ENCODE measurements at places on chromosomes 7 and 10.

GRCh38 chr7:97982647-97983046 lies 7.3 kb downstream of the OCM2 start:
- DNase-seq, result no peak

DNA sequence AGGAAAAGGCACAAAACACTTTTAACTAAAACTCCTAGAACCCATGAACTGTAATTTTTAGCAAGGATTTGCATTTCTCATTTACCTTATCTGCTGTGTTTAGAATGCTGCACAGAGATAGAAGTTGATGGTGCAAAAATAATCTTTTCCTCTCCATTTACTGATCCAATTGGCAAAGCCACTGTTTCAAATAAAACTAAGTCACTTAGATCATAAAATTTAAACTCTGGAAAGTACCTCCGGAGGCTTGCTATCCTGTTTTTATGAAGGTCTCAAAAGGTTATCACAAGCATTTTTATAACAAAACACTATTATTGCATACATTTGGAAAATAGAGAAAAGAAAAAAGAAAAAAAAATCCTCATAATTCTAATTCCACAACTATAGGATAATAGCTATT lies 7.6 kb downstream of the CPA2 start:
- DNase-seq, result no peak

DNA sequence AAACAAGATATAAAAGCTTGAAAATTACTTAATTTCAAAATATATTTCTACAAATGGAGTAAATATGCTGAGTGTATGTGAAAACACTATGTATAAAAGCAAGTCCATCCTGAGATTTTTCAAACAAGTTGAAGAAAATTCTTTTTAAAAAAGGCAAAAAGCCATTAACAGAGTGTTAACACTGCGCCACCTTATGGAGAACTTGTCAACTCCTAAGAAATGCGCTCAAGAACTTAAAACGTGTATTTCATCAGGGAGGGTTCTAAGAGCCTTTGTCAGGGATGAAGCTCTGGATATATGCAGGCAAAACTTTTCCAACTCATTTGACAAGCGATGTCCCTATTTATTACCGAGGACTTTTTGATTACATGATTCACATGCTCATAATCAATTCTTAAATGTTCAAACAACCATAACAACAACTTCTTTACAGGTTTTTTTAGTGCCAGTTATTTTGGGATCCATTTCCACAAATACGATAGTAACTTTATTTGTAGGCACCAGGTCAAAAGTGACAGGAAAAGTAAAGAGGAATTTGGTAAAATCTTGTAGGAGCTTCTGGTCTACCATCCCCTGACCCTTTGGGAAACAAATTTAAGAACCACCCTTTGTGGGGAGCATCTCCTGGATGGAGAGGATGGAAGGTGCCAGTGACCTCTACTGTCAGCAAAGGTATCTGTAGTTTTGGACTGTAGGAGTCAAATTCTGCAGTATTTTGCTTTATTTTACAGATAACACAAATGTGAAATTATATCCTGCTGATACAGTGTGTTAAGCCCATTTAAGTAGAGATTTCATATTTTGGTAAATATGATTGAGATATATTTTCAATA lies 23.2 kb downstream of the CALCR start:
- peak; percentile 56 for DNase-seq

- DNase-seq, result no peak
These were observed 666.8 kb downstream of the PARD3 start for GRCh38 chr10:34148305-34148657.

DNA sequence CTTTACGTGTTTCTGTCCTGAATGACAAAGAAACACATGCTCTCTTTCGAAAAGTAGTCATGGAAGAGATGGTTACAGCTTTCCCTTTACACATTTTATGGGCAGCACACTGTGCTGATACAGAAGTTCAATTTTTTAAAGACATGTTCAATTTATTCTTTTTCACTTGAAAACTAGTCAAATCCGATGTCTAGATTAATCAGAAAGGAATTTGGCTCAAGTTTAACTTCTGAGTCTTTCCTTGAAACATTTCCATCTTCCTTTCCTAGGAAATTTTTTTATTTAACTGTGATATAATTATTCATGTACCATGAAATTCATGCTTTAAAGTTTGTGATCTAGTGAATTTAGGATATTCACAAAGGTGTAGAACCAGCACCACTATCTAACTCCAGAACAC lies 360.1 kb downstream of the TNS3 start:
- DNase-seq, result peak; percentile 18

DNA sequence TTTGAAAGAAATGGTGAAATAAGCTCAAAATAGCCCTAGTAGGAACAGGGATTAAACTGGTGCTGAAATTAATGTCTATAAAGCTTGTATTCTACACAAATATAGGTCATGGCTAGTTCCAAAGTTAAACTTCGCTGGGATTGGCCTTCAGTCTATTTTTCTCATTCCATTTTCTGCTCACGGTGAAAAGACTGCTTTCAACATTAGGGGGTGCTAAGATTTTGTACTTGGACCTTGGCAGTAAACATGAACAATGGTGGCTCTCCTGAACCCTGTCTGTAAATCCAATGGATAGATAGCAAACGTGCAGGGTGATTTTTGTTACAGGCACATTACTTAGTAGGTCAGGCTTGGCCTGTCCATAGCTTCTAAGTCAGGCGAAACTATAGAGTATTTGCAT lies 36.0 kb upstream of the RSU1 start:
- peak; percentile 76 for DNase-seq

GRCh38 chr10:131444286-131444685 lies 132.8 kb upstream of the TCERG1L start:
- no peak for DNase-seq

GRCh38 chr7:38122501-38122900 lies 55.5 kb upstream of the STARD3NL start:
- no peak for DNase-seq

GRCh38 chr10:50510517-50511473 lies 113.0 kb downstream of the SGMS1 start:
- DNase-seq, result no peak

DNA sequence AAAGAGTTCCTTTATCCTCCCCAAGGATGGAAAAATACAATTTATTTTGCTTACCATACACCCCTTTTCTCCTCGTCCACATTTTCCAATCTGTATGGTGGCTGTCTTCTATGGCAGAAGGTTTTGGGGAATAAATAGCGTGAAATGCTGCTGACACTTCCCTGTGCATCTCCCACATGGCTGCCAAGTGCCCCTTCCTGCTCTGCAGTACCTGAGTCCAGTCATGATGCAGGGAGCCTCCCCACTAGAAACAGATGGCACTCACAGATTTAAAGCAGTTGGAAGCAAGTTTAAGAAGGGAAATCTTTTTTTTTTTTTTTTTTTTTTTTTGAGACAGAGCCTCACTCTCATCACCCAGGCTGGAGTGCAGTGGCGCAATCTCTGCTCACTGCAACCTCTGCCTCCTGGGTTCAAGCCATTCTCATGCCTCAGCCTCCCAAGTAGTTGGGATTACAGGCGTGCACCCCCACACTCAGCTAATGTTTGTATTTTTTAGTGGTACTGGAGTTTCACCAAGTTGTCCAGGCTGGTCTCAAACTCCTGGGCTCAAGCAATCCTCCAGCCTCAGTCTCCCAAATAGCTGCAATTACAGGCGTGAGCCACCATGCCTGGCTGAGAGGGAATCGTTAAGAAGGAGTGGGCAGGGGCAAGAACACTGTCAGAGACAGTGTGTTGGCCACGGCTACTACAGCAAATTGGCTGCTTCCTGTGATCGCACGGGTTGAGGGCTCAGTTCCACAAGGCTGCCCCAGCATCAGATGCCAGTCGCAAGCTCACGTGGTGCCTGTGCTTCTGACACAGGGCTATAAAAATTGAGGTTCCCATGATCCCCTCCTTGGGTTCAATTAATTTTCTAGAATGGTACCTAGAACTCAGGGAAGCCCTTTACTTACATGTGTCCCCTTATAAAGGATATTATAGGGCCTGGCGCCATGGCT lies 5.3 kb upstream of the PILRA start:
- no peak for DNase-seq

DNA sequence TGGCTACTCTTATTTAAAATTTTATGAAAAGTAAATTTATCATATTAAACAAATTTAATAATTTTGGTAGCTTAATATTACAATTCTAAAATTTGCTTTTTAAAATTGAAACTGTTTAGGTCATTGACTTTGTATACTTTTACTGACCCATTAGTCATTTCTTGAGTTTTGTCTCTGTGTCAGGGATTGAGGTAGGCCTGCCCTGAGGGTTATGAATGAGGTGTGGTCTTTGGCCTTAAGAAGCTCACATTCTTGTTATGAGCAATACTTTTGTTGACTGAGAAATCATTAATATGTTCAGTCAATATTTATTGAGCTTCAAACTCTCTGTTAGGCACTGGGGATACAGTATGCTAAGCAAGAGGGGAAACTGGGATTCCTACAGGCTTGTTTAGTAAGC lies 47.0 kb upstream of the RPA3 start:
- DNase-seq, result peak; percentile 29

DNA sequence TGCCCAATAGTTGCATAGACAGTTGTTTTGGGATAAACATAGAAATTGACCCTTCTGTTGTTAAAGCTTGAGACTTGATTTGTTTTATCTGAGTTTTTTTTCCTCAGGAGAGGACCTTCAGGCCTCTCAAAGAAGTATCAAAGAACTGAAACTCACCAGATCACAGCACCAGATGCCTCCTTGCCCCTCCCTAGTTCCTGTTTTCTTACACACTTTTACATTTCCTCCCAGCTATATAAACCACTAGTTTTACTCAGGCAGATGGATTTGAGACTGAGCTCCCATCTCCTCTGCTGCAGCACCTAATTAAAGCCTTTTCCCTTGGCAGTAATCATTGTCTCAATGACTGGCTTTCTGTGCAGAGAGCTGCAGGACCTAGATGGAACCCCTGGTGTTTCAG lies 150.6 kb upstream of the NRG3 start:
- no peak for DNase-seq

DNA sequence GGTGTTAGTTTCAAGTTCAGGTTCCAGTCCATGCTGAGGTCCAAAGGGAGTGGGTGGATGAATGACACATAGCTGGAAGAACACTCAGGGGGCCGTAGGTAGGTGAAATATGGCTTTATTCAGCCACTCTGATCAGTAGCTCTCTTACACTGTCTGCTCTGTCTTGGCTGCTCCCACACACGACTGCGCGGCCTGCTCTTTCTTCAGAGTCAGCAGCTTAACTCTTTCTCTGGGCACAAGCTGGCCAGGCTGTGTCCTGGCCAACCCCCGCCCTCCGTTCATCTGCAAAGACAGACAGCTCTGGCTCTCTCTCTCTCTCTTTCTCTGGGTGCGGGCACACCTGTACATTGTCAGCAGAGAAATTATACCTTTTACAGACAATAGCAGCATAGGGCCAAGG lies 317.4 kb upstream of the SORCS1 start:
- DNase-seq, result no peak

DNA sequence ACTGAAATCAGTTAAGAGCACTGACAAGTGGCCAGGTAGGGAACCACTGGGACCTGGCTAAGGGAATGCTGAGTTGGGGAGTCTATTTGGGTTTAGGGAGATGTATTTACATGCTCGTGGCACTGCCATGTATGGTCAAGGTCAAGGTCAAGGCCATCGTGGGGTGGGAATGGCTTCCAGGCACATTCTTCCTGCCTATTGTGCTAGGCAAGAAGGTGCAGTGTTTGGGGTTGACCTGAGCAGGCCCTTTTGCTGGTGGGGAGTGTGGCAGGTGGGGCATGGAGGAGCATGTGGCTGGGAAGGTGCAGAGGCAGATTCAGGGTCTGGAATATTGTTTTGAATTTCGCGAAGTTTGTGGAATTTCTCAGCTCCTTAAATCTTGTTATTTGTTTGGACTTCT lies 17.8 kb downstream of the FAM241B start:
- no peak for DNase-seq

GRCh38 chr7:78073609-78074382 lies 275.2 kb downstream of the PHTF2 start:
- no peak for DNase-seq

DNA sequence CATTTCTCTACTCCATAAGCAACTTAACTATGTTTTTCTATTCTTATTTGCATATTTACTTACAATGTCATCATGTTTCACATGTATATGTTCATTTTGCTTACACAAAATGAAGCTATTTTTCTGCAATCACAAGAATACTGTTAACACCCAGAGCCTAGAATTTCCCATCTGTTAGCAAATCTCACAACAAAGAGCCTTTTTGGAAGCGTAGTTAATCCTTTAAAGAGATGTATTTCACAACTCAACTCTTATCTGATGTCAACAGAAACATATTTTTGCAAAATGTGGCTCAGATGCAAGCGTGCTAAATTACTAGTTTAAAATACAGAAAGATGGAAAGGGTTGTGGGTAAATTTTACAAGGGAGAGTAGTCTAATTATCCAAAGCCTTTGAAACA lies 110.6 kb upstream of the COL1A2 start:
- no peak for DNase-seq

- no peak for DNase-seq
These were observed 10.8 kb downstream of the ZNF394 start for GRCh38 chr7:99489235-99489634.

- DNase-seq, result no peak
These were observed 78.3 kb downstream of the HHEX start for GRCh38 chr10:92768104-92768503.

DNA sequence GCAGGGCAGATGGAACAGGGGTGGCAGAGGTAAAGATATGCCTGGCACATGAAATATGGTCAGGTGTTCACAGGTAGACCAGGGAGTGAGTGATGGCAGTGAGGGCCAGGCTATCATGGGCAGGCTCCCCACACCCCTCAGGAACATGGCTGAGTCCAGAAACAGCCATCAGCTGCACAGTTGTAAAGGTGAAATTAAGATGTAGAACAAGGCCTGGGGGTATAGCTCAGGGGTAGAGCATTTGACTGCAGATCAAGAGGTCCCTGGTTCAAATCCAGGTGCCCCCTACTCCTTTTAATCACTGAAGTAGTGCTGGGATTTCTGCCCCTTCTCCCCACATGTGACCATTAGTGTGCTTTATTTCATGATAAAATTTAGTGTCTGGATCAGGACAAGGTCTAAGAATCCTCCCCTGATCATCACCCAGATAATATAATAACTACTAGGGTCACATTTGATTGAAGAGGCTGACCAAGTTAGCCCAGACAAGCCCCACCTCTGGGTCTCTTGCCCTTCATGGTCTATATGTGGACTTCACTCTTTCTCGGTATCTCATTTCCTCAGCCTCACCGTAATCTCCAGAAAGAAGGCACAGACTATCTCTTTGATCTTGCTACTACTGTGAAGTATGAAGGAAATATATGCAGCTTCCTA lies 69.0 kb downstream of the ZNF783 start:
- DNase-seq, result no peak

- no peak for DNase-seq
These were observed 113.3 kb downstream of the FANK1 start for GRCh38 chr10:126009650-126010049.

All from HCEC 1CT (cell line).